CD4-positive, alpha-beta T cell treated with Interleukin-15 for 1 hour (primary cell): ENCODE measurements at places on chromosomes 2 and 18.

- peak; percentile 36 for DNase-seq
These were observed 1.3 kb downstream of the DUSP2 start for GRCh38 chr2:96143848-96144480.

DNA sequence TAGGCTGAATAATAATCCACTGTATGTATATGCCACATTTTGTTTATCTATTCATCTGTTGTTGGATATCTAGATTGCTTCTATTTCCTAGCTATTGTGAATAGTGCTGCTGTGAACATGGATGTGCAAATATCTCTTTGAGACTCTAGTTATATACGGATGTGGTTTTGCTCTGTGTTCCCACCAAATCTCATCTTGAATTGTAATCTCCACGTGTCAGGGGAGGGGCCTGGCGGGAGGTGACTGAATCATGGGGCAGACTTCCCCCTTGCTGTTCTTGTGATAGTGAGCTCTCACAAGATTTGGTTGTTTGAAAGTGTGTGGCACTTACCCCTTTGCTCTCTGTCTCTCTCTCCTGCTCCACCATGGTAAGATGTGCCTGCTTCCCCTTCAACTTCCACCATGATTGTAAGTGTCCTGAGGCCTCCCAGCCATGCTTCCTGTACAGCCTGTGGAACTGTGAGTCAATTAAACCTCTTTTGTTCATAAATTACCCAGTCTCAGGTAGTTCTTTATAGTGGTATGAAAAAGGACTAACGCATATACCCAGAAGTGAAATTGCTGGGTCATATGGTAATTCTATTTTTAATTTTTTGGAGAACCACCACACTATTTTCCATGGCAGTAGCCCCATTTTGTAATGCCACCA lies 86.1 kb upstream of the UPP2 start:
- no peak for DNase-seq

GRCh38 chr2:41364842-41365241 lies 683.0 kb upstream of the PKDCC start:
- DNase-seq, result no peak

DNA sequence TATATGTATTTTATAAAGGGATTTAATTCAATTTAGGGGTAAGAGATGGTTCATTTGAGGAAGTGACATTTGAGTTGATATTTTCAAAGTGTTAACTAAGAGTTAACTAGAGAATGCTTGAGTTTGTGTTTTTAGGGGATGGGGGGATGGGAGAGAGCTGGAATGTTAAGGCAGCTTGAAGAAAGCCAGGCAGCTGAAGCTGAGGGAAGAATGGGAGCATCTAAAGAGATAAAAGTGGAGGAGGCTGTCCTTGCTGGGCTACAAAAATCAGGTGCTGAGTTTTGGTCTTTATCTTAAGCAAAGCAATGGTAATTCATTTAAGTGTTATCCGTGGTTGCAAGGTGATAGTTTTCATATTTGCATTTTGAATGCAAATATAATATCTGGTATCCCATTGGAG lies 9.2 kb downstream of the CHST9 start:
- DNase-seq, result no peak

- DNase-seq, result no peak
These were observed 16.8 kb downstream of the ATP6V1C2 start for GRCh38 chr2:10738192-10738591.

DNA sequence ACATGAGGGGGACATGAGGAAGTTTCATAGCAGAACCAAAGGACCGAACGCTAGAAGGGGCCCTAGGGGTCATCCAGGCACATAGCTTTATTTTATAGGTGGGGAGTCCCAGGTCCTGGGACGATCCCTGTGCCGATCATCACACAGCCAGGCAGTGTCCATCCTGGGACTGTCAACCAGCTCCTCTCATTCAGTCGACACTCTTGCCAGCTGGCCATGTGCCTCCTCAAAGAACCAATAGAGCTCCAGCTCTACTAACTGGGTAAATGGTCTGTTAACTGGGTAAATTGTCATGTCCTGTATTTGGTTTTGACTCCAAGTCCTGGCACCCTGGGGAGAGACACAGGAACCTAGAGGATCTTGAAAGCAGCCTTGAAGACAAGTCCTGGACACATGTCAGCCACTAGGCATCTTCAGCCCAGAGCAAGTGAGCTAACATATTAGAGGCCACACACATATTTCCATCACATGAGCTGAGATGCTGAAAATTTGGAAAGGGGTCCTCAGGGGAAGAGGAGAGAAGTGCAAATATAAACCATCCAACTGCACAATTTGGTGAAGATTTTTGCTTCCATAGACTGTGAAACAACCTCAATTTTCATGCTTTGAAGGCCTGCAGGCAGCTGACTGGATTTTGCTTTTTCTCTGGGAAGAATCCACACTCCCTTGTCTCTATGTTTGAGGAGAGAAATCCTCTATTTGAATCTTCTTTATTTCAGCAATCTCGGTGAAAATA lies 361.1 kb upstream of the SLC14A2 start:
- DNase-seq, result no peak

DNA sequence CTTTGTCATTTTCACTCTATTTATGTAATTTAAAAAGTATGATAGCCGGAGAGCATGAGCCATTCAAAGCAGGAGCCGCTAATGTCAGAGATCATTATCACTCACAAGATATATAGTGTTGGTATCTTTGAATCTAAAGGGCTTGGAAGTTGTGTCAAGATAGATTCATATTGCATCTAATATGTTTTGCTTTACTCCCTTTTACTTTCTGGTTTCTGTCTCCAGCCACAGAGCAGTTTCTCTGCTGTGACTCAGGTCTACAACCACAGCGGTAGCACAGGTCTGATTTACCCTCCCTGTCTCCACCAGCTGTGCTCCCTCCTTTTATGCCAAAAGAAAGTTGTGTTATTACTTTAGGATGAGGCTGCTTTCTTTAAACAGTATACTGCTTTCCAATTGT lies 424.0 kb downstream of the ARHGAP15 start:
- no peak for DNase-seq

DNA sequence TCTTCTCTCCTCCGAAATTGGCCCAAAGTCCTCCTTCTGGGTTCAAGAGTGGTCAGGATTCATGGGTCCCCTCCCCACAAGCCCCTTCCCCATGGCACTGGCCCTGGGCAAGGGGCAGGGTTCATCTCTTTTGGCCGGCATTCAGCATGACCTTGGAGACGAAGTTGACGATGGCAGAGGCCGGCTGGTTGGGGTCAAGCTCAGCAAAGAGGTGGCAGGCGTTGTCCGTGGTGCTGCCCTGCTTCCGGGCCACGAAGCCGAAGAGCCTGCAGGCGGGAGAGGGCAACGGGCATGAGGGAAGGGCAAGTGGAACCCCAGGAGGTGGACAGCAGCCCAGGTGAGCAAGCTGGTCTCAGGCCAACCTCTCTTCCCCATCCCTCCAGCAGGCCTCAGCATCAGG lies 198.5 kb downstream of the TNS1 start:
- DNase-seq, result peak; percentile 15

DNA sequence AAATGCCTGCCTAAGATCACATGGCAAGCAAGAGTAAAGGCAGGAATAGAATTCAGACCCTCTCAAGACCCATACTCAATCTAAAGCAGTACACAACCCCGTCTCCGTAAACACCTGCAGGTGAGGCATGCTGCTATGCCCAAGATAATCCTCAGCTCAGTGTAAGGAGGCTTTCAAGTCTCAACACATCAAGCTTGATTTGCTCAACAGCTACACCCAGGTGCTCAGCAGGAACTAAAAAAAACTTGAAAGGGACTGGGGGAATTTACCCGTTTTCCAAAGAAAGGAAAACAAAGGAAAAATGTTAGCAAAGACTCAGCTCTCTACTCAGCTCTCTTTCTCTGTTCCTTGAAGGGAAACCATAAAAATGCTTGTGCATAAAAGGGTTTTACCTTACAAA lies 301.8 kb downstream of the C1D start:
- DNase-seq, result no peak

DNA sequence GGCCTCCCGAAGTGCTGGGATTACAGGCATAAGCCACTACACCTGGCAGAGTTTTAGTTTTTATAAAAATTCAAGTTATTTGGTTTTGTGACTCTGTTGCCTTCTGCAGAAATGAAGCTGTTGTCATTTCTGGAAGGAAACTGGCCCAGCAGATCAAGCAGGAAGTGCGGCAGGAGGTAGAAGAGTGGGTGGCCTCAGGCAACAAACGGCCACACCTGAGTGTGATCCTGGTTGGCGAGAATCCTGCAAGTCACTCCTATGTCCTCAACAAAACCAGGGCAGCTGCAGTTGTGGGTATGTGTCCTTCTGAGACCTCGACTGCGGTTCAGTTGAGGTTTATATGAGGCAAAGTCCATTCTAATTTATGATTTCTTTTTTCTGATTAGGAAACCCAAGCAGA lies 7.2 kb downstream of the MTHFD2 start:
- peak; percentile 27 for DNase-seq

- no peak for DNase-seq
These were observed 573.2 kb downstream of the ZEB2 start for GRCh38 chr2:143946436-143947391.

GRCh38 chr2:126787289-126787688 lies 111.4 kb upstream of the TEX51 start:
- DNase-seq, result no peak

- DNase-seq, result no peak
These were observed 116.9 kb downstream of the LYPD6B start for GRCh38 chr2:149155196-149155969.

DNA sequence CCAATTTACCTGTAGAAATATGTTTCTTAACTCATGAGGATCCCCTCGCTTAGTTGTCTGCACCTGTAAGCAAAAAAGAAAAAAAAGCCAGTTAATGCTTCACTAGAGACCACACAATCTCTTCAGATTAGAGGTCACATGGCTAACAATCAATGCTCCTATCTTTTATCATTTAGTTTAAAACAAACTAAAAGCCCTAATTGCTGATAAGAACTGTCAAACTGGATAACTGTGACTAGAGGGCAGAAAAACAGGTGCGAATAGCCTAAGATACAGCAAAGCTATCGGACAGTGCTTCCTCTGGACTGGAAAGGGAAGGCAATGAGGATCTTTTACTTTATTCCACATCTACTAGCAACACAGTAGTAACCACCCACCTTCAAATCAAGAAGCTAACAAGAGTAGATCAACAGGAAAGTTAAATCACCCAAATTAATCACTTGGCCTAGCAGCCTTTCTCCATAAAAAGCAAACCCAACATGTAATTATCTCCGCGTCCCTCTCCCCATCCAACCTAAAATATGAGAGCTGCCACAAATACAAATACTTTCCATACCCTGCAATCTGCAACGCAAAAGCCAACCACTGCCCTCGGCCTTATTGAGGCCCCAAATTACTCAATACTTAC lies 734 bp downstream of the SLC25A12 start:
- no peak for DNase-seq

DNA sequence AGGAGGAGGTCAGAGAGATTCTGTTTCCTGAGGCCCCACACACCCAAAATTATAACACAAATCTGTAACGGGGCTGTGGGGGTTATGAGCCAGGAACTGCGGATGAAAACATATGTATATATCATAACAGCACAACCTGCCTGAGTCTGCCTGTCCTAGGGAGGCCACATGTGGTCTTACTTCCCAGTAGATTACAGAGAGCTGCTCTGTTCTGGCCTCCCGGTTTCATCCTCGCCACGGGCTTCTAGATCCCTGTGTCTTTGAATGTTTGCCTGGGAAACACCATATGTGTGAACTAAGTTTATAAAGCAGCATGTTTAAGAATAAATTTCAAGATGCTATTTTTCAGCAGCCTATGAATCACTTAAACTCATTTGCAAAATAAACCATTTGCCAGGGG lies 124.0 kb downstream of the TMEM200C start:
- DNase-seq, result no peak

DNA sequence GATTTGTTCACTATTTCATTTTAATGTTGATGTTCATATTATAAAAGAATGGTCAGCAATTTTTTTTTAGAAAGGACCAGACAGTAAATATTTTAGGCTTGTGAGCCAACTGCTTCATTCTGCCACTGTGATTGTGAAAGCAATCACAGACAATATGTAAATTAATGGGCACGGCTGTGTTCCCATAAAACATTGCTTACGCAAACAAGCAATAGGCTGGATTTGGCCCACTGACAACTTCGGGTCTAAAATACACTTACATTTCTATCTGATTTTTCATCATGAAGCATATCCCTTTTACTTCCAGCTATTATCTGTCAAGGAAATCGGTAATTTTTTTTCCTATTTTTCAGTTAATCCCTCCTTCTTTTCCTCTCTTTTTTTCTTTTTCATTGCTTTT lies 182.2 kb upstream of the CDH2 start:
- DNase-seq, result no peak

GRCh38 chr2:111221701-111222100 lies 101.0 kb downstream of the BCL2L11 start:
- no peak for DNase-seq

DNA sequence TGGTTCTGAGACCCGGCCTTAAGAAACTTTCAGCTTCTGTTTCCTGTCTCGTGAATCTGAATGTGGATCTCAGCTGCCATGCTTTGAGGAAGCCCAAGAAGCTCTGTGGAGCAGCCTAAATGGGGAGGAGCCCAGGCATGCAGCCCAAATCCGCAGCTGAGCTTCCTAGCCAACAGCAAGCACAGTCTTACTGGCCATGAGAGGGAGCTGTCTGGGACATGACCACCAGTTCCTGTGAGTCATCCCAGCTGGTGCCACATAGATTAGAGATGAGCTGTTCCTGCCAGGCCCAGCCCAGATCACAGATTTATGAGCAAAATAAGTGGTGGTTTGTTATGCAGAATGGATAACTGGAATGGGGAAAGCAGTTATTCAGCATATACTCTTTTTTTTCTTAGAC lies 224.4 kb upstream of the APCDD1 start:
- DNase-seq, result no peak

DNA sequence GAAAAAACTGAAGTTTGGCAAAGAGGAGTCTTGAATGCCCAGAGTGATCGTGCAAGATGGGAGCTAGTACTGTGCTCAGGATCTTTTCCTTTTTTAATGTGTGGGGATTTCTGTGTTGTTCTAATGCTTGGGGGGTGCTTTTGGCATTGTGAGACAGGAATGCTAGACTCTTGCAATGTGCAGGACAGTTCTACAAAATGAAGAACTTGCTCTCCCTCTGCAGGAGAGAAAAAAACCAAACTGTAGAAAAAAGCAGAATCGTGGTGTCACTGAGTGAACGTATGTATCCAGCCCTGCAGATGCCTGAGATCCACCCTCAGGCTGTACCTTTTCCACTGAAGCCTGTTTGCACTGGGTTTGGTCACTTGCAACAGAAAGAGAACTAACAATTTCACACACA lies 12.1 kb upstream of the TTC39C start:
- no peak for DNase-seq

DNA sequence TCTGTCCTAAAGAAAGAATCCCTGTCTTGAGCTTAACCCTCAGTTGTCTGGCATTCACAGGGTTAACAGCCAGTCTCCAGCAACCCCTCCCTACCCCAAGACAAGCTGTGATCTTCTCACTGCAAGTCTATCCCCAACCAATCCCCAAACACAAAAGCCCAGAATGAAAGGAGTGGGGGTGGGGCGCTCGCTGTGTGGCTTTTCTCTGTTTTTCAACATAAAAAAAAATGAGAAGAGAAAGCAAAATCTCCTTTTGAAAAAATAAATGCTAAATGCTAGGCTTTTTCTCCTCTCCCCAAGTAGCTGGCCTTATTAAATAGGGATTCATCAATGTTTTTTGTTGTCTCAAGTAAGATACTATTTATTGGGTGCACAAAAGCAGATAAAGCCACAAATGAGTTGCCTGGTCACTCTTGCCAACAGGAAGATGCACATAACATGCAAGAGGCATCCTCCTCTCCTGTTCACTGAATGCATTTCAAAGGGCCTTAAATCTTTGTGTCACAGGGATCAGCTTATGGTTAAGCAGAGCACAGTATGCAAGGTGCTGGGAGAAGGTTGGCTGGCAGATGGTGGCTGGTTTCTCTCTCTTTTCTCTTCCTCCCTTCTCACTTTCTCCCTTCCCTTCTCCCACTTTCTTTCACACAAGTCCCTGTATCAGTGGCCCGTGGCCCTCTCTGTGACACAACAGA lies 225.6 kb downstream of the CMPK2 start:
- DNase-seq, result no peak

- DNase-seq, result no peak
These were observed 478 bp upstream of the PRKAG3 start for GRCh38 chr2:218832081-218832480.
